ENCODE measurements at places on chromosomes 13 and 19.

- peak; percentile 33 for DNase-seq
Observed at GRCh38 chr13:99003851-99004471, 26.1 kb upstream of the DOCK9 start.

- DNase-seq = no peak
Observed at GRCh38 chr19:40365613-40366401, 17.3 kb downstream of the PLD3 start.

GRCh38 chr13:113851480-113851803 lies 12.4 kb downstream of the GAS6 start:
- DNase-seq = no peak

DNA sequence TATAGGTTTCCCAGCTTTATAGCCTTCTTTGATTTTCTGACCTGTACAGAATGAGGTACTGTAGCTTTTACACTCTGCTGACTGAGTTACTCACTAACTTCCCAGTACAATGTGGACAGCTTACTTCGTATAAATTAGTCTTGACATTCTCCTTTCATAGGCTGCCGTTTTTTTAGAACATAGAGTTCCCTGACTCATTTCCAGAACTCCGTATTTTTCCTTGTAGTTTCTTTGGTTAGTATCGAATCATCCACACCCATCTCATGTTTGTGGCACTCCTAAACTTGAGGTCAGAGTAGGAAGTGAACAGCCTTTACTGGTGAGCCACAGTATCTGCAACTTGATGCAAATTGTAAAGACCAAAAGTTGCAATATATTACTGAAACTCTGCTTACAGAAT lies 303.9 kb downstream of the SLITRK5 start:
- DNase-seq = no peak

DNA sequence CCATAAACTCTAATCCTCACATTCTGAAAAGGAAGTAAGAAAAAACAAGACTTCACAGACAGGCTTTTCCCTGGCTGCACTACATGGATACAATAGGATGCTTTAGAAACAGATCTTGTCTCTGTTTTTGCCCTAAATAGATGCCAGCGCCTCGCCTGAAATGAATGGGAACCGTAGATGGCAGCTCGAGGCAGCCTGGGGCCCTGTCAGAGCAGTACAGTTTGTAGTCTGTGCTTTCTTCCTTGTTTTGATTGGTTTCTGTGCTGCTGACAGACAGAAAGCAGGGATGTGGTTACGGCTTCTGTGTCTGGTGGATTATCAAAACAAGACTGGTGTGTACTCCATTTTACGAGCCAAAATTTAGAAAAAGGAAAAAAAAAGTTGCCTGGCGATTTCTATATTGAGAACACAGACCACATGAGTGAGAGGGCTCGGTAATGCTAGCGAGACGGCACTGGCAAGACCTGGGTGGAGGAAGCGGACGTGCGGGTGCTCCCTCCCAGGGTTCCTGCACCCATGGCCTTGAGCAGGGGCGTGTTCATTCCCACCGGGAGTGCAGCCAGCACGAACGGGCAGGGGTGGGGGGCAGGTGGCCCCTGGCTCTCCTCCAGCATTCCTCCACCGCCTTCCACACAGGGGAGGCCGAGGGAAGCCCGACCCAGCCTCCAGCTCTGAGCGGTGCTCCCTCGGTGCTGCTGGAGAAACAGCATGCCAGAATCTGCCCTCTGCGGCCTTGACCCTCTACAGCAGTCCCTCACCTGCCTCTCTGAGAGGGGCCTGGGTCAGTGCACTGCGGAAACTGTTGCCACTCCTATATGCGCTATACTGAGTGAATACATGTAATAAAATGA lies 37.6 kb upstream of the C1QTNF9 start:
- no peak for DNase-seq

DNA sequence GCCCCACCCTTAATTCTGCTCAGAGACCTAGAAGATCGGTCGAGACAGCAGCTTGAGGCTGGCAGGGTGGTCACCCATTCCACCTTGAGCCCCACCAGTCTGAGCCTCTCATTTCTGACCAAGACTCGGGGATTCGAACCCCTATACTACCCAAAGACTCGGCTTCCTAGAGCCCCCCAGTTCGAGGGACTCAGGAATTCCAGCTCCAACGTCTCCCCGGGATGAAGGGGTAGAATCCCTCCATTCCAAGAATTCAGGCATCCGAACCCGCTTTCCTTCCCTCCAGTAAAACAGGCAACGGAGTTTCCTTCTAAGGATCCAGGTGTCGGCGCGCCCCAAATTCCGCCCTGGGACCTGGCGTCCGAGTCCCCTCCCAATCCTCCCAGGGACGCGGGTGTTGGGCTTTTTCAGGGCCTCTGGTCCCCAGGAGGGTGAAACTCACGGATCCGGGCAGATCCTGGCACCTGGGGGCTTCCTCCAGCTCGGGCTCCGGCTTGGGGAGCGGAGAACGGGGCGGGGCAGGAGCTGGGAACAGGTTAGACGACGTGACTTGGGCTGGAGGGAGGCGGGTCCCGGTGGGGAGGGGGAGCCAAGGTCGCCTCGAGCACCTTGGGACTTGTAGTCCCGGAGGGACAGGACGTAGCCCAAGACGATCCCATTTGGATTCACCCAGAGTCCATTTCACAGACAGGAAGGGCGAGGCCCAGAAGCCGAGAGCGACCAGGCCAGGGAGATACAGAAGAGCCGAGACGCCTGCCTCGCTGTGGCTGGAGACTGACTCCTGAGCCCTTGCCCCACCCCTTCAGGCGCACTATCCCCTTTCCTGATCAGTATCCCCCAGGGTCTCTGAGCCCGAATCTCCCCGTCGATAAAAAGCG lies at the start of gene PPP1R13L:
Gene PPP1R13L, minus strand, starts transcription at position 513 of the 878 bp plus-strand sequence. CDS start 6,751 bp downstream, outside the sequence.
- peak; percentile 8 for DNase-seq

DNA sequence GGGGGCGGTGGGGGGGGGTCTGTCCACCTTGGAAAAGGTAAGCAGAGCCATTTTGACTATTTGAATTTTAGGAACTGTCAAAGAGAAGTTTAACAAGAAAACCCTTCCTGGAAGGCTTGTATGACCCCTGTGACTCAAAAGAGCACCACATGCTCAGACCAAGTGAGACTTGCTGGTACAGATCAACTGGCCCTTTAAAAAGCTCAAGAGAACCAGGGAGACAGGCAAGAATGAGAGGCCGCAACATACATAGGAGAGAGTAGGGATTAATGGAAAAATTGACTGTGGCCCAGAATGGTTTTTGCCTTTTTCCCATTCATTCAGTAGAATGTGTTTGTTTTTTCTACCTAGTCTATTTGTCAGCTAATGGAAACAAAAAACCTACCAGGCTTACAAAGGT lies 26.2 kb upstream of the ATP8A2 start:
- no peak for DNase-seq

DNA sequence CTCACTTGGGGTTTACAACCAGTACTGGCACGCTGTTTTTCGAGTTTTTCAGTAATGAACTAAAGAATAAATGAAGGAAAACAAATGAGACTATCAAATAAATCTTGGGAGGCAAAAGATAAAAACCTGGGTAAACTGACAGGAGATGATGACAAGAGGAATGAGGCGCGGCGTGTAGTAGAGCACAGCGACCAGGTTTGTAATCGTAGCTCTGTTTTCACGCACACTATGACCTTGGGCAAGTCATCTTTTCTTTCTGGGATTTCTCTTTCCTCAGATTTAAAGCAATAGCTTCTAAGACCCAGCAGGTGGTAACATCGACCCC lies 419 bp downstream of the MRPS31 start:
- DNase-seq = no peak

- DNase-seq = no peak
Observed at GRCh38 chr13:111895896-111896821, 170.8 kb upstream of the SOX1 start.

DNA sequence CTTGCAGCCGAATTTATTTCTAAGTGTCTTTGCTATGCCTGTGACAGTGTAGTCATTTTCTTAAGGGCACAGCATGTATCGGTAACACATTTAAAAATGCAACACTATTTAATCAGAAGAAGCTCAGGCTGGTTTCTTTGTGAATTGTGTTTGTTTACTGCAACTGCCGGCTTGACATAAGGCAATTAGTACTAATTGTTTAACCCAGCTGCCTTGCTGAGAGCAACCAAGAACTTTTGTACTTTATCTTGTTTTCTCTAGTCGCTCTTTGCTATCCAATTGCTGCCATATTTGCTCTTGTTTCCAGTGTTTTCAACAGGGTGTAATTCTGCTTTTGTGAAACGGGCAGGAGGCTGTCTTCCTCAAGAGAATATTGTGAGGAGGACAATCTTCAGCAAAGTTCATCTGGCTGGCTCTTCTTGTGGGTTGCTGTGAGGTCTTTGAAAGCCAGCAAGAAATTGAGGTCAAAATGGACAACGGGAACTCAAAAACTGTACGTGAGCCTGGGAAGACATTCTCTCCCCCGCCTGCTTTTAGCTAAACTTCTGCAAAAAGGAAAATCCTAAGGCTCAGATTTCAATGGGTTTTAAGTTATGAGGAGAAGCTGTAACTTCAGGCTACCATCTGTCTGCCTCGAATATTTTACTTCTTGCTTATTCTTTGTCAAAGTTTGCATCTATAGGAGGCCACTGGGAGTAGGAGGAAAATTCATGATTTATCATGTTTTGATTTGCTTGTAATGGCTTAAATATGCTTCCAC lies 75.8 kb upstream of the TSHZ3 start:
- no peak for DNase-seq

GRCh38 chr13:98517576-98518310 lies 59.2 kb downstream of the STK24 start:
- DNase-seq = no peak

DNA sequence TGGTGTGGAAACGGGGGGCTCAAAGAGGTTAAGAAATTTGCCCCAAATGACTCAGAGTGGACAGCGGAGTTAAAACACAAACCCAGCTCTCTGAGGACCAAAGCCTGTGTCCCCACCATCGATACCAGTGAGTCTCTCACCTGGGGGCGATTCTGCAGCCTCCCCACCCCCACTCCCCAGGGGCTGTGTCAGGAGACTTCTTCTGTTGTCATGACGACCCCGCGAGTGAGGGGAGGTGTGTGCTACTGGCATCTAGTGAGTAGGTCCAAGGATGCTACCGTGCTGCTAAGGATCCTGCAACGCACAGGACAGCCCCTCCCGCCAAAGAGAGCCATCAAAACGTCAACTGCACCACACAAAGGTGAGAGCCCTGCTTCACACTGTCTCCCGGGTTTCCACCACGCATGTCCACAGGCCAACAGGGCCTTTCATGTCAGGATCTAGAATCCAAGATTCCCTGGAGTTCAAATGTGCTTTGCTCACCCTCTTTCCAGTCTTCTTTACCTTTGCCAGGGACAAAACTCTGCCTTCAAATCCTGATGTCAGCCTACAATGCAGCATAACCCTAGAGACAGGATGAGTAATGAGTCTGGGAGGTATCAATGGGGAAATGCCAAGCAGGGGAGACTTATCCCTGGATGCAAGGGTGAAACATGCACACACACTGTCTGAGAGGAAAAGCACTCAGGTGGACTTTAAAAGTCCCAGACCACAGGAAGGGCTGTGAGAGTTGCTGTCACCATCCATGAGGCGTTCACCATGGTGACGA lies 3.9 kb downstream of the RANBP3 start:
- no peak for DNase-seq

DNA sequence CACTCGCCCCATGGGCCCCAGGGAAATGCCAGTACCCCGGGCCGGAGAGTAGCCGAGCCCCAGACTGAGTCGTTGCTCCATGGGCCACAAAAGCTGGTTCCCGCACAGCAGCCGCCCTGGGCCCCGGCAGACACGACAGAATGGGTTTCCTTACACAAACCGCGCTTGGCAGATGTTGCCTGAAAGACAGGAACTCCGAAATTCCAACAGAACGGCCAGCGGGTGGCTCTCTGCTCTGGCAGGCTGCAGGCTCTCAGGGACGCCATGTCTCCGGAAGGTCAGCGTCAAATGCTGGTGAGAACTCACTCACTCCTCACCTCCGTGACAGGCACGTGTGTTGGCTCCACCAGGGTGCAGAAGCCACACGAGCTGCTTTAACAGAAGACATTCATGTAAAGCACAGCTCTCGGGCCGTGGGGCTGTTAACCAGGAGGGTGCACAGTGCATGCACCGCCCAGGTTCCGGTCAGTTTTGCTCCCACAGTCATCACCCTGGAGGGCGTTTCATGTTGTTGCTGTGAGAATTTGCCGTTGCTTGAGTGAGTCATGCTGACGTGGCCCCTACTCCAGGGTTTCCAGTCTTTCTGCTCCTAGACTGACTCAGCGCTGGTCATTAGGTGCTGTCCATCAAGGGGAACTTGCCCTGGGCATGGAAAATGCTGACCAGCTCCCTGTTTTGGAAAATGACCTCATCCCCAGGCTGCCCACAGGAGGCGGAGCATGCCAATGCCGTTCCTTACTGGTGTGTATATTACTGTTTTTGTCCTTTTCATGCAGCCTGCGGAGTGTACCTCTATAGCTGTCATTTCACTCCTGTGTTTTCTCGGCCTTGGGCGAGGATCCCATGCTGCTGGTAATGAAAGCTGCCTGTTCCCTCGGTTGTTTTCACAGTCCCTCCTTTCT lies 44.8 kb downstream of the ANKRD10 start:
- DNase-seq = no peak

DNA sequence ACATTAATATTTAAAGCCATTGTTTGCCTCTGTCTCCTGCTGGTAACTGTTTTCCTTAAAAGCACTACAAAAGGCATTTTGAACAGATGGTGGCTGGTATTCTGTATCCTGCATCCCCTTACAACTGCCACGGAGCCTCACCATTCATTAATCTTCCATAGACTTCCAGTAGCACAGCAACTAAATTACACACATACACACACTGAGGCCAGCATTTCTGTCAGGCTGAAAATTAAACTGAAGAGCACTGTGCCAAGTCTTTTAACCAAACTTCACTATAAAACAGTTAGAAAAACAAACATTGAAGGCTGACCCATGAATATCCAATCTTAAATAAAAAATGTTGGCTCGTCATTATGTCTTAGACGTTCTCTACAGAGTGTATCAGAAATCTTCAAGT lies 697.8 kb downstream of the DACH1 start:
- DNase-seq = no peak

GRCh38 chr13:21117104-21117809 lies 55.9 kb upstream of the LATS2 start:
- DNase-seq = no peak

DNA sequence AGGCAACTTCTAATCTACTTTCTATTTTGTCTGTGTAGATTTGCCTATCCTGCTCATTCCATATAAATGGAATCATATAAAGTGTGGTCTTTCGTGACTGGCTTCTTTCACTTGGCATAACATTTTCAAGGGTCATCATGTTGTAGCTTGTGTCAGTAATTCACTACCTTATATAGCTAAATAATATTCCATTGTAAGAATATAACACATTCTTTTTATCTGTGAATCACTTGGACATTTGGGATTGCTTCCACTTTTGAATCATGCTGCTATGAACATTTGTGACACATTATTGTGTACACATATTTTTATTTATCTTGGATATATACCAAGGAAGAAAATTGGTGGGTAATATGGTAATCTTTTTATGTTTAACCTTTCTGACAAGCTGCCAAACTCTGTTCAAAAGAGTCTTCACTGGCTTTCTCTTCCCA lies 89.0 kb upstream of the CSNK1A1L start:
- no peak for DNase-seq

- DNase-seq = no peak
Observed at GRCh38 chr13:23865026-23865425, 24.2 kb downstream of the MIPEP start.

DNA sequence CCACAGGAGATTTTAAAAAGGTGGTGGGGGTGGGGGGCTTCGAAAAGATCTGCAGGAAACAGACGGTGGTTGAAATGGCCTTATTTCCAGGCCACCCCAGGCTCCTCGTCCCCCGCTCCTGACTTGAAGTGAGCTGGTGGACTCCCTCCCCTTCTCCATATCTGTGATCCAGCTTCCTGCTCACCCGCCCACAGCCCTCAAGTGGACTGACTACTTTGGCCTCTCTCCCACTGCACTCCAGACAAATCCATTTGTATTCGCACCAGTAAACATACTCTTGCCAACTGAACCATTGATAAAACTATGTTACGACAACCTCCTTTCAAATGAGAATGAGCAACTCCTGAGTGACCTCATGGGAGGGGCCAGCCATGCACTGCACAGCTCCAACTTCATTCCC lies 259.5 kb downstream of the COL4A1 start:
- DNase-seq = no peak

Measured in NCI-H1436 treated with DMSO at 0.1 percent for 48 hours (cell line).